ELR (cell line): ENCODE measurements at places on chromosomes 2 and 18.

GRCh38 chr2:207974216-207974605 is 51.1 kb downstream of the PLEKHM3 start:
- DNase-seq: no peak

GRCh38 chr2:36478332-36478738 is 119.6 kb downstream of the FEZ2 start:
- DNase-seq: peak; percentile 95

- DNase-seq: no peak
Measured at GRCh38 chr2:233756429-233757081, 3.5 kb upstream of the UGT1A1 start.

DNA sequence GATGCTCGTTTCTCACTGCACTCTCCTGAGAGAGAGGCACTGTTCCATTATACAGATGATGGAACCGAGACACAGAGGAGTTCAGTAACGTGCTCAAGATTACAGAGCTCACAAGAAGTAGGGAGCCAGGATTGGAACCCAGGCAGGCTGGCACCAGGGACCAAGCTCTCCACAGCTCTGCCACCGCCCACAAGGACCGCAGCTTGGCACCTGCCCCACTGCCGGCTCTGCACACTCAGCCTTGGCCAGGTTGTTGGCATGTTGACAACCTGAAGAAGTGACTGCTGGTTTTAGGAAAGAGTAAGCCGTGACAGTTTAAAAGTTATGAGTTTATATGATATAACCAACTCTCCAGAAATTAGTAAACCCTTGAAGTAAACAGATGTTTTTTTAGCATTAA is 48.0 kb upstream of the ITM2C start:
- DNase-seq: no peak

DNA sequence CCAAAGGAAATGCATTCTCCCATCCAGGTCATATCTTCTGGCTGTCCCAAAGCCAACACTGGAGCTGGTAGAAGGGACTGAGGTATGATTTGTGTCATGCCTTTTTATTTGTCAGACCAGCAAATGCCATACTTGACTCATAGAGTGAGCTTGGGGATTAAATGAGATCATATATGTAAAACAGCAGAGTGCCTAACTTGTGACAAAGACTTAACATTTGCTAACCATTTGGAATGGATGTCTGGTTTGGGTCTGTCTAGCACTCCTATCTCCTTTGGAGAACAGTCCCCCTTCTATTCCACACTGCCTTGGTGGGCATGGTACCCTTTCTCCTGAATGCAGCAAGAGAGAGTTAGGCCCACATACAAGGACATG is 128.5 kb upstream of the LGALSL start:
- DNase-seq: peak; percentile 32

- DNase-seq: no peak
Measured at GRCh38 chr2:23100406-23100805, 284.6 kb upstream of the KLHL29 start.

DNA sequence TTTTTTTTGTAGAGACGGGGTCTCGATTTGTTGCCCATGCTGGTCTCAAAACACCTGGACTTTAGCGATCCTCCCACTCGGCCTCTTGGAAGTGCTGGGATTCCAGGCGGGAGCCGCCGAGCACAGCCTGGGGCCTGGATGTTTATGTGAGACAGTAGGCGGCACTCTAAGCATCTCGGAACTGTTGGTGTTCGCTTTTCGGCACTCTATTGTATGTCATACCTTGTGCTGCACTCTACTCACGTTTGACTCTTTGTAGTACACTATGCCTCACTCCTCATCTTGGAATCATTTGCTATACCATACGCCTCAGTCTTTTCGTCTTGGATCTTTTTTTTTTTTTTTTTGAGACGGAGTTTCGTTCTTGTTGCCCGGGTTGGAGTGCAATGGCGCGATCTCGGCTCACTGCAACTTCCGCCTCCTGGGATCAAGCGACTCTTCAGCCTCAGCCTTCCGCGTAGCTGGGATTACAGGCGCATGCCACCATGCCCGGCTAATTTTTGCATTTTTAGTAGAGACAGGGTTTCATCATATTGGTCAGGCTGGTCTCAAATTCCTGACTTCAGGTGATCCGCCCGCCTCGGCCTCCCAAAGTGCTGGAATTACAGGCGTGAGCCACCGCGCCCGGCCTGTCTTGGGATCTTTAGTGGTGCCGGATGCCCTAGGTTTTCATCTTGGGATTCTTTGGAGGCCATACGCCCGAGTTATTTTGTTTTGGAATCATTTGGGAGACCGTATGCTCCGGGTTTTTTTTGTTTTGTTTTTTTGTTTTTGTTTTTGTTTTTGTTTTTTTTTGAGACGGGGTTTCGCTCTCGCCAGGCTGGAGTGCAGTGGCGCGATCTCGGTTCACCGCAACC is 24.2 kb upstream of the ZDBF2 start:
- no peak for DNase-seq

GRCh38 chr2:96271995-96272394 is 6.0 kb downstream of the CIAO1 start:
- no peak for DNase-seq
